ENCODE measurements at places on chromosomes 7 and 10. TPM values are rescaled to one million over a fixed set of nuclear protein-coding genes. Genes with fewer than 3 reads are reported as not detected.

Gene DIP2C
- total RNA-seq = 1.6 TPM

Gene ARHGAP12
- total RNA-seq = 2.4 TPM

Gene MYPN
- not detected for total RNA-seq

Gene LIPM
- not detected for total RNA-seq

Gene TRDMT1
- 3.3 TPM for total RNA-seq

Gene MCM10
- total RNA-seq = 104 TPM

Gene PRPS1L1
- total RNA-seq = not detected

Gene PLAU
- 0.60 TPM for total RNA-seq

Gene COL26A1
- total RNA-seq = not detected

Gene HIPK2
- total RNA-seq = 29.2 TPM

Gene CARD11
- 120 TPM for total RNA-seq

- peak overlapping the region; percentile 2 for H3K27ac ChIP-seq
- no peak overlapping the region for H3K4me3 ChIP-seq
- H3K27me3 ChIP-seq = peaks cover 3% of the 10 kb centered on the region
- H3K4me1 ChIP-seq = peaks cover 5% of the 10 kb centered on the region
These were observed 9.9 kb upstream of the FAM107B start for GRCh38 chr10:14784459-14785055.

DNA sequence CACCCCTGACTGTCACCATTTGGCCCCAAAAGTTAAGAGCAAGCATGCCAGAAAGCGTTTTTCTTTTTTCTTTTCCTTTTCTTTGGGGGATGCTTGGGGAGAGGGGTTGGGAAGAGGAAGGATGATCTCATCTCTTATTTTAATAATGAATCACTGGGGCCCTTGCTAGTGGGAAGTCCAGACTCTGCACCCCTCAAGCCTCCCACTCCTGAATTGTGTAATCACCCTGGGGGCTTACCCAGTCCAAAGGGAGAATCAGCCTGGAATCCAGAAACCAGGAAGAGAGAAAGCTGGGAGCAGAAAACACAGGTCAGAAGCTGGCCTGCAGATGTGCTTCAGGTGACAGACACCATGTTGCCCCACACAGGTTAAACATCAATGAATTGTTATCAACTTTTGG lies 14.7 kb upstream of the HABP2 start:
- H3K4me1 ChIP-seq = no peaks in the 10 kb centered on the region
- H3K27me3 ChIP-seq = no peaks in the 10 kb centered on the region
- no peaks in the 10 kb centered on the region for H3K36me3 ChIP-seq
- H3K27ac ChIP-seq = no peak overlapping the region
- H3K4me3 ChIP-seq = no peak overlapping the region
- no peak for DNase-seq

- H3K4me3 ChIP-seq = no peak overlapping the region
- H3K36me3 ChIP-seq = peaks cover 2% of the 10 kb centered on the region
- no peak for DNase-seq
These were observed 61.0 kb downstream of the NRP1 start for GRCh38 chr10:33273295-33274002.

- H3K4me3 ChIP-seq = no peak overlapping the region
- no peak overlapping the region for H3K27ac ChIP-seq
- DNase-seq = no peak
- H3K4me1 ChIP-seq = peaks cover 11% of the 10 kb centered on the region
These were observed 59.2 kb downstream of the FOXL3 start for GRCh38 chr7:348962-349743.

- H3K4me1 ChIP-seq = no peaks in the 10 kb centered on the region
- no peak for DNase-seq
- no peak overlapping the region for H3K4me3 ChIP-seq
- no peaks in the 10 kb centered on the region for H3K36me3 ChIP-seq
- no peak overlapping the region for H3K27ac ChIP-seq
These were observed 359.6 kb downstream of the ARL4A start for GRCh38 chr7:13047061-13047460.

- DNase-seq = no peak
- peaks cover 5% of the 10 kb centered on the region for H3K27me3 ChIP-seq
- no peaks in the 10 kb centered on the region for H3K4me1 ChIP-seq
- H3K36me3 ChIP-seq = no peaks in the 10 kb centered on the region
- H3K27ac ChIP-seq = peak overlapping the region; percentile 23
These were observed 57.1 kb downstream of the SLIT1 start for GRCh38 chr10:97128516-97129154.

GRCh38 chr7:5831196-5831595 lies 49.4 kb upstream of the OCM start:
- no peaks in the 10 kb centered on the region for H3K27me3 ChIP-seq
- no peak for DNase-seq
- H3K4me3 ChIP-seq = no peak overlapping the region
- no peaks in the 10 kb centered on the region for H3K36me3 ChIP-seq
- no peak overlapping the region for H3K27ac ChIP-seq

- H3K36me3 ChIP-seq = no peaks in the 10 kb centered on the region
- H3K4me1 ChIP-seq = peaks cover 60% of the 10 kb centered on the region
- H3K4me3 ChIP-seq = peak overlapping the region; percentile 51
- no peak for DNase-seq
- peak overlapping the region; percentile 32 for H3K27ac ChIP-seq
These were observed 98.3 kb upstream of the DDC start for GRCh38 chr7:50663396-50664102.

DNA sequence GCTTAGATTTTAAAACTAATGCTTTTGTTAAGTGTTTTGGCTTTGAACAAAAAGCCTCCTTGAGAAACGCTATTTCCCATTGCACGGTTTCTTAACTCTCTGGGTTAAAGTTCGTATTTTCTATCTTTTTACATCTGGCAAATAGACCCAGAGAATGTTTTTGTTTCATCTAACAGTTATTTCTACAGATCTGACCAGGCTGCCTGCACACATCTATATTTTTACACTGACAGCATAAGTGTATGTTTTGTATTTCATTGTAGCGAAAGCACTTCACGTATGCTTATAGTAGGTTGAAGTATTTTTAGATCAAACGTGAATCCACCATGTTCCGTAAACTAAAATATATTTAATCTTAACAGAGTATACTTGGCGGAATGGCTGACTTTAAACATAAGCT lies 477.3 kb downstream of the SDK1 start:
- no peaks in the 10 kb centered on the region for H3K4me1 ChIP-seq
- H3K36me3 ChIP-seq = peaks cover 2% of the 10 kb centered on the region
- DNase-seq = no peak
- no peaks in the 10 kb centered on the region for H3K27me3 ChIP-seq
- H3K4me3 ChIP-seq = no peak overlapping the region
